ENCODE measurements at places on chromosomes 7 and 10.

- DNase-seq: no peak
These were observed 15.6 kb downstream of the UBTD1 start for GRCh38 chr10:97514344-97514743.

GRCh38 chr7:26379711-26380110 lies 88.0 kb downstream of the SNX10 start:
- peak; percentile 65 for DNase-seq

DNA sequence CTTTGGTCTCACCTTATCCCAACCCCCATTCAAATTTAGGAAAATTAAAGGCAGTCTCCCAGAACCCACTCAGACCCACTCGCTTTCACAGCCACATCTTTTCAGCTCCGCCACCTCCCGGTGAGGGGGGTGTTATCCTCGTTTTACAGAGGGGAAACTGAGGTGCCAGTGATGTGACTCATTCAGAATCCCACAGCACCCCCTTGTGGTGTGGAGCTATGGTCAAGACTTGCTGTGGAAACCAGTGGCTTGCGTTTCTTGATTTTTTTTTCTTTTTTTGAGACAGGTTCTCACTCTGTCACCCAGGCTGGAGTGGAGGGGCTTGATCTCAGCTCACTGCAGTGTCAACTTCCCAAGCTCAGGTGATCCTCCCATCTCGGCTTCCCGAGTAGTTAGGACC lies 27.6 kb downstream of the SLC35G1 start:
- no peak for DNase-seq

GRCh38 chr7:69982197-69982596 lies 383.9 kb downstream of the AUTS2 start:
- no peak for DNase-seq

- DNase-seq: no peak
These were observed 180.3 kb upstream of the MYO3A start for GRCh38 chr10:25753776-25754175.

- DNase-seq: no peak
These were observed 32.4 kb downstream of the BLNK start for GRCh38 chr10:96238646-96239623.

GRCh38 chr10:3495281-3495680 lies 289.7 kb downstream of the KLF6 start:
- DNase-seq: no peak

- DNase-seq: no peak
These were observed 57.1 kb downstream of the LRRTM3 start for GRCh38 chr10:66982792-66983474.

GRCh38 chr7:36284456-36285090 lies 105.1 kb upstream of the ANLN start:
- DNase-seq: no peak

DNA sequence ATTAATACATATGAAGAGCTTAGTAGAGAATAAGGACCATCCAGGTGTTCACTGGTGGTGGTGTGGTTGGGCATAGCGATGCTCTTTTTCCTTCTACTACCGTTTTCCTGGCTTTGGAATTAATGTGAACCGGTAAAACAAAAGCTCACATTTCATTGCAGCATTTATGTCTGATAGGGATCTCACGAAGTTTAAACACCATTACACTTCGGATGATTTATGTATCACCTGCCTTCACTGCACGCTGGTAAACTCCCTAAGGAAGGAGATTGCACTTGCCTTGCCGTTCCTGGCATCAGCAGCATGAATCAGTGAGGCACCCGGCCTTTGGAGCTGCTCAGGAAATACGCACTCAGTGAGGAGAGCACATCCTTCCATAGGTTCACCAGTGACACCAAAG lies 47.5 kb downstream of the WIPF3 start:
- DNase-seq: peak; percentile 66

DNA sequence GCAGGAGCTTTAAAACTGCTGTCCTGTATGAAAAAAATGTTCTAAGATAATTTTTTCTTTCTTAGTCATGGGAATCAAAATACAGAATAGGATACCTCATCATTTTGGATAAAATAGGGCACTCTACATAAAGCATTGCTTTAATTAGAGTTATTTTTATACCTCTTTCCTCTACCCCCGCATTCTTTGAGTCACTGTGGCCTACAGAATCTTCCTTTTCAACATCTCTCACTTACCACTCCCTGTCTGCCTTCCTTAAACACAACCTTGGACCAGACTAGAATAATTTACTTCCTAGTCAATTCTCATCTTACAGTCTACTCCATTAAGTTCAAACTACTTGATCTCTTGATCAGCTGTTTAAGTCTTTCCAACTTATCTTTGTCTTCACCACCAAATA lies 462.3 kb downstream of the PHTF2 start:
- no peak for DNase-seq

DNA sequence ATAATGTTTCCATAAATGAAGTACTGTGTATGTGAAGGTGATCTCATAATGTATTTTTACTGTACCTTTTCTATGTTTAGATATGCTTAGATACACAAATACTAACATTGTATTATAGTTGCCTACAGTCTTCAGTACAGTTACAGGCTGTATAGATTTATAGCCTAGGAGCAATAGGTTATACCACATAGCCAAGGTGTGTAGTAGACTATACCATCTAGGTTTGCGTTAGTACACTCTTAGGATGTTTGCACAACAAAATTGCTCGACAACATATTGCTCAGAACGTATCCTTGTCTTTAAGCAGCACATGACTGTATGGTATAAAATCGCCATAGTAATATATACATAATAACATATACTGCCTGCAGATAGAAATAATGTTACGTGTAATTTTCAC lies 42.9 kb downstream of the WAC start:
- no peak for DNase-seq

DNA sequence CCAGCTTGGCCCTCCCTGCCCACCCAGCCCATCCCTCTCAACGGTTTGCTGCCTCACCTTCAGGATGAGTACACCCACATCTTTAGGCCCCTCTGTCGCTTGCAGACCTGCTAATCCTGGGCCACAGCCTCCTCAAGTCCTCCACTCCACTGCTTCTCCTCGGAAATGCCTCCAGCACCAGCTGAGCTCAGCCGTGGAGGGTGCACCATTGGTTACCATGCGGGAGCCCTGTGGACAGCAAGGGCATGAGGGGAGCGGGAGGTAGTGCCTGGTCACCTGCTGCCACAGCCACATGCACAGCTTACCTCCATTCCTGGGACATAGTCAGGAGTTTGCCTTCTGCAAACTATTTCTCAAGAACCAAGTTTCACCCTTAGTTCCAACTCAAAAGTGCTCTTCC lies 286.3 kb upstream of the ZMIZ1 start:
- no peak for DNase-seq

DNA sequence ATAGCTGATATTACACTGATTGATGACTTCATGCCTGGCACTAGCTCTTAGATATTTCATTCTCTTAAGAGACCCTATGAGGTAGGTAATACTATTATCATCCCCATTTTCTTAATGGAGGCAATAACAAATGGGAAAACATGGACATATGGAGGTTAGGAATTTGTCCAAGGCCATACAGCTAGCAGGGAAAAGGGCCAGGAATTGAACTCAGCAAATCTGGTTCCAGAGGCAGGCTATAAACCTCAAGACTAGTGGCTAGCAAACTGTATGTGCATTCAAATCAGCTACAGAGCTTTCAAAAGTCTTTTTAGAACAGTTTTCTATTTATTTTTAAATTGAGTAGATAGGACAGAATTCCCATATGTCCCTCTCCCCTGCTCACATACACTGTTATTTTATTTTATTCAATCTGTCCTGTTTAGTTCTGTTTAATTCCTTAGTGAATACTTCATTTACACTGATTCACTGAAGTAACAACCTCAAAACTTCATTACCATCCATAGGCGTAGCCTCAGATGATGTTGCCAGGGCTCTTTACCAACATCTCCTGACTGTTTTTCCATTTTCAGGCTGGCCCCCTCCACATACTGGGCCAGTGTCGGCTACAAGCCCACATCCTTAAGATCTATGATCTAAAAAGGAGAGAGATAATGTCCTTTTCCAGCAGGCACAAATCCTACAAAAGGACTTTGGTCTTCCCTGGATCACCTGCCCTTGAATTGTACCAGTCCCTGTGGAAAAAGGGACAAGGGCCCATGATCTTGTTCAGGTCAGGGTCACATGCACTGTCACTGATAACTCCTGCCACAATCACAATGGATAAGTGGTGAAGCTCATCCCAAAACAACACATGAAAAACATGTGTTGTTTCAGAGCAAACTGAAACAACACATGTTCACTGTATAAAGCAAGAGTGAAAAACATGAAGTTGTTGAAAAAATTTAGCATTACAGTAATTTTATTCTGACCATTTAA lies 15.9 kb downstream of the FAM24B start:
- DNase-seq: no peak

DNA sequence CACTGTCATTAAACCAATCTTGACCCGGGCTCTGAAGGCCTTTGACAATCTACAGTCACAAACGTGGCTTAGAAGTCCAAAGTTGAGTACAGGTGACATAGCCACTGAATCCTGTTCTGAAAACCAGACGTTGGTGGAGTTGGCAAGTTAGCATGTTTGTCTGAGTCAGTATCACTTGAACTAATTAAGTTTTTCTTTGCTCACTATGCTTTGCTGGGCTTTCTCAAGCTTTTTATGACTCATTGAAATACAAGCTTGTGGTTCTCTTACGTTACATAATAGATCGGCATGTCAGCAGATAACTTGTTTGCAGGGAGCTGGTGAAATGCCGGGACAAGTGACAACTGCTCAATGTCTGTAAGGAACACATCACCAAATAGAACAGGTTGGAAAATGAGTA lies 53.8 kb downstream of the ARL5B start:
- no peak for DNase-seq
